ENCODE measurements at places on chromosomes 6 and 20. TPM values are rescaled to one million over a fixed set of nuclear protein-coding genes. Genes with fewer than 3 reads are reported as not detected.
A peak's percentile ranks its signal among the peaks of the same experiment; 100 is the strongest.

Gene GMPR
- 2.4 TPM for total RNA-seq

Gene TMEM200A
- total RNA-seq, result 10.4 TPM

Gene FOXA2
- 3.1 TPM for total RNA-seq

Gene ADIG
- total RNA-seq, result not detected

Gene STX11
- total RNA-seq, result 0.30 TPM

Gene NKAPL
- 0.41 TPM for total RNA-seq

Gene KCNK5
- total RNA-seq, result 41.8 TPM

Gene TGM3
- 0.07 TPM for total RNA-seq

Gene OPRL1
- total RNA-seq, result 2.2 TPM

Gene SSTR4
- not detected for total RNA-seq

GRCh38 chr6:11428895-11429294, 108.7 kb upstream of the TMEM170B start:
- peak overlapping the region; percentile 57 for H3K27ac ChIP-seq
- H3K27me3 ChIP-seq, result no peaks in the 10 kb centered on the region
- H3K4me1 ChIP-seq, result peaks cover 43% of the 10 kb centered on the region
- no peaks in the 10 kb centered on the region for H3K36me3 ChIP-seq
- no peak for DNase-seq

DNA sequence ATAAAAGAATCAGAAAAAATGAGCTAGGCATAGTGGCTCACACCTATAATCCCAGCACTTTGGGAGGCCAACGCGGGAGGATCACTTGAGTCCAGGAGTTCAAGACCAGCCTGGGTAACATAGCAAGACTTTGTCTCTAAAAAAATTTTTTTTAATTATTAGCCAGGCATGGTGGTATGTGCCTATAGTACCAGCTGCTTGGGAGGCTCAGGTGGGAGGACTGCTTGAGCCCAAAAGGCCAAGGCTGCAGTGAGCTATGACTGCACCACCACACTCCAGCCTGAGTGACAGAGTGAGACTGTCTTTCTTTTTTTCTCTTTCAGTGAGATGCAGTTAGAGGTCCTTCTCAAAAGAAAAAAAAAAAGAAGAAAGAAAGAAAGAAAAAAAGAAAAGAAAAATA, 8.5 kb upstream of the SNRPC start:
- H3K27me3 ChIP-seq, result no peaks in the 10 kb centered on the region
- no peaks in the 10 kb centered on the region for H3K36me3 ChIP-seq
- no peak for DNase-seq
- no peak overlapping the region for H3K27ac ChIP-seq

- no peak for DNase-seq
- H3K27me3 ChIP-seq, result no peaks in the 10 kb centered on the region
- peaks cover 17% of the 10 kb centered on the region for H3K4me1 ChIP-seq
- no peak overlapping the region for H3K27ac ChIP-seq
- no peak overlapping the region for H3K4me3 ChIP-seq
Measured at GRCh38 chr6:155103816-155104366, 108.8 kb downstream of the TIAM2 start.

GRCh38 chr20:5880326-5880725, 70.0 kb downstream of the TRMT6 start:
- no peaks in the 10 kb centered on the region for H3K27me3 ChIP-seq
- H3K4me1 ChIP-seq, result peaks cover 15% of the 10 kb centered on the region
- no peaks in the 10 kb centered on the region for H3K36me3 ChIP-seq
- no peak overlapping the region for H3K27ac ChIP-seq
- DNase-seq, result no peak

DNA sequence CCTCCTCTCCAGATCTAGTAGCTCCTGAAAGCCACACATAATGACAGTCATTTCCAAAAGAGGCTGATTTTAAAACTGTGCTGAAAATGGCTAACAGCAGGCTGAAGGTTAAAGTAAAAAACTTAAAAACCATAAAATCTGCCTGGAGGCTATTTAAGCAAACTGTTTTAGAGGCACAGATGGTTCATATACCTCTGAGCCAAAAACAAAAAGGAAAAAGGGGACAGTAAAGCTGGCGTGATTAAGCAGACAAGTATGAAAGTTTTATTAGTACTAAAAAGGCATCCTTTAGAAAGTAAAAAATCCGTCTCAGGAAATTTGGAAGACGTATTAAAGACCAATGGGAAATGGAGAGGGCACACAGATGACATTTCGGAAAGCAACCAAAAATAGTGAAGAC, 55.8 kb downstream of the SOBP start:
- no peaks in the 10 kb centered on the region for H3K27me3 ChIP-seq
- peaks cover 20% of the 10 kb centered on the region for H3K4me1 ChIP-seq
- no peak for DNase-seq
- H3K27ac ChIP-seq, result no peak overlapping the region
- H3K36me3 ChIP-seq, result no peaks in the 10 kb centered on the region
- H3K4me3 ChIP-seq, result no peak overlapping the region

GRCh38 chr20:17896771-17897369, 71.7 kb downstream of the SNX5 start:
- no peak for DNase-seq
- H3K36me3 ChIP-seq, result no peaks in the 10 kb centered on the region
- H3K4me1 ChIP-seq, result peaks cover 28% of the 10 kb centered on the region
- no peak overlapping the region for H3K4me3 ChIP-seq
- H3K27me3 ChIP-seq, result no peaks in the 10 kb centered on the region
- H3K27ac ChIP-seq, result no peak overlapping the region

GRCh38 chr6:99066044-99066443, 118.3 kb upstream of the FBXL4 start:
- no peaks in the 10 kb centered on the region for H3K36me3 ChIP-seq
- no peak overlapping the region for H3K4me3 ChIP-seq
- H3K4me1 ChIP-seq, result no peaks in the 10 kb centered on the region
- no peak for DNase-seq
- no peak overlapping the region for H3K27ac ChIP-seq

GRCh38 chr6:158706369-158706982, 56.6 kb downstream of the SYTL3 start:
- no peak overlapping the region for H3K4me3 ChIP-seq
- peak; percentile 54 for DNase-seq
- no peaks in the 10 kb centered on the region for H3K36me3 ChIP-seq
- peaks cover 14% of the 10 kb centered on the region for H3K4me1 ChIP-seq

DNA sequence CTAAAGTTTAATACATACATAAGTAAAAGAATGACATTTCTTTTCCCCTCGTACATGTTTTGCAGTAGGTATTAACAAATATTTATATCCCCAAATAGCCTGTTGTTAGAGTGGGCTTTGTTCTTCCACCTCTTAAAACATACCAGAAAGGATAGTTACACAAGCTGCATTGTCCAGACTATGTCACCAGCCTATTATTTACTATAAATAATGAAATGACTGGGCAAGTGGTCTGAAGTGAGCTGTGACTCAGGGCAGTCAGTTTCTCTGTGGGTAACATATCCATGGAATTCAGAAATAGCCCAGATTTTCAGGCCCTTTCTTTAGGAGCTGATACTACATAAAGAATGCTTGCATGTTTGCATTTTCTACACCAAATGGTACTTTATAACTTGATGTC, 60.1 kb downstream of the FUT9 start:
- no peak overlapping the region for H3K4me3 ChIP-seq
- H3K27me3 ChIP-seq, result no peaks in the 10 kb centered on the region
- H3K27ac ChIP-seq, result no peak overlapping the region

DNA sequence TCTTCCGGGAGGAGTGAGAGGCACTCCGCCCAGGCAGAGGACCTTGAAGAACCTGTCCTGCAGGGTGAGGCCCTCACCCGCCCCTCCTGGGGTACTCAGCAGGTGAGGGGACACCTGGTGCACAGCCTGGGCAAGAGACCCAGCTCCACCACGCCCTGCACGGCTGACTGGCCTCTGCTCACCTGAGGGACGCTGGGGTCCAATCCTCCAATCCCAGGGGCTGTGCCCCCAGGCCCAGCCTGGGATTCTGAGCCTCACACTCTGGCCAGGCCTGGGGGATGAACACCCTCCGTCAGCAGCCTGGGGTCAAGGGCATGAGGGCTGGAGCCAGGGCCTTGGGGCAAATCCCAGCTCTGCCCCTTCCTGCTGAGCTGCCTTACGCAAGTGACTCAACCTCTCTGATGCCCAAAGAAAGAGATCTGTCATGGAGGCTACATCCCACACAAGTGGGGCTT, 149.9 kb upstream of the PTPN1 start:
- no peak for DNase-seq
- H3K36me3 ChIP-seq, result no peaks in the 10 kb centered on the region
- H3K27ac ChIP-seq, result no peak overlapping the region
- no peaks in the 10 kb centered on the region for H3K27me3 ChIP-seq
- peaks cover 7% of the 10 kb centered on the region for H3K4me1 ChIP-seq
- H3K4me3 ChIP-seq, result no peak overlapping the region

GRCh38 chr20:56872620-56873458, 243.7 kb downstream of the TFAP2C start:
- no peak overlapping the region for H3K27ac ChIP-seq
- H3K36me3 ChIP-seq, result no peaks in the 10 kb centered on the region
- DNase-seq, result no peak
- peaks cover 23% of the 10 kb centered on the region for H3K4me1 ChIP-seq
- peaks cover 6% of the 10 kb centered on the region for H3K27me3 ChIP-seq
- no peak overlapping the region for H3K4me3 ChIP-seq

- H3K27ac ChIP-seq, result no peak overlapping the region
- no peak overlapping the region for H3K4me3 ChIP-seq
- DNase-seq, result no peak
- H3K4me1 ChIP-seq, result peaks cover 20% of the 10 kb centered on the region
- H3K36me3 ChIP-seq, result peaks cover 31% of the 10 kb centered on the region
- H3K27me3 ChIP-seq, result peaks cover 2% of the 10 kb centered on the region
Measured at GRCh38 chr6:169997930-169998218, 246.5 kb downstream of the ERMARD start.

DNA sequence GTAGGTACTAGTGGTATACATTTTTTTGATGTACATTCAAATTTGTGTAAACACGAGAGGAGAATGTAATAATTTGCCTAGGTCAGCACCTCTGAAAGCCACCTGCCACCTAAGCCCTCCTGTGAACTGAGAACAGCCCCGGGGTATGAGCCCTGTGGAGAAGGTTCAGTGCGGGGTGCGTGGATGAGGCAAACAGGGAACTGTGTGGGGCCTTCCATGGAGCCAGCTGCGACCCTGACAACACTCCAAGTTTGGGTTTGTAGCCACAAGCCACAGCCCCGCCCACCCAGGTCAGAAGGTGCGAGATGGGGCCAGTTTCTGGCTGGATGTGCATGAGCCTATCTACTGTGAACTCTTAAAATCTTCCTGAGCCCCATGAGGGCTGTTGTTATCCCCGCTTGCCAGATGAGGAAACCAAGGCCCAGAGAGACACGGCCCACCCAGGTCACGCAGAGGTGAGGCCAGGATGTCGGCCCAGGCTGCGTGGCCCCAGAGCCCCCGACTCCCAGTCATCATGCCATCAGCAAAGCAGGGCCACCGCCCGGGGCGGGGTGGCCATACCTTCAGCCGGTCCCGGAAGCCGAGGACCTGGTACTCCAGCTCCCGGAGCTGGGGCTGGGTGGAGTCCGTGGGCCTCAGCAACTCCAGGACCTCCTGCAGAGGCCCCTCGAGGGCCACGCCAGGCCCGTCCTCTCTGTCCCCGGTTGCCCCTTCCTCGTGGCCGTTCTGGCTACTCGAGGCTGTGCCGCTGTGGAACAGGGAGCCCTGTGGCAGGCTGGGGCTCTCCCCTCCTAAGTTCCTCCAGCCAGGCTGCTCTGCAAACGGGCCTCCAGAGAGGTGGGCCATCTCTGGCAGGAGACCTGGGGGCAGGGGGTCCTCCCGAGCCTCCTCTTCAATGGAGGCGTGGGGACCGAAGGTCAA, 89.6 kb downstream of the RIPOR3 start:
- H3K4me3 ChIP-seq, result no peak overlapping the region
- no peak for DNase-seq
- H3K27ac ChIP-seq, result no peak overlapping the region
- H3K4me1 ChIP-seq, result no peaks in the 10 kb centered on the region

- peaks cover 38% of the 10 kb centered on the region for H3K36me3 ChIP-seq
- no peaks in the 10 kb centered on the region for H3K4me1 ChIP-seq
- no peaks in the 10 kb centered on the region for H3K27me3 ChIP-seq
- H3K27ac ChIP-seq, result no peak overlapping the region
Measured at GRCh38 chr20:36613974-36614373, 8.4 kb downstream of the RAB5IF start.

DNA sequence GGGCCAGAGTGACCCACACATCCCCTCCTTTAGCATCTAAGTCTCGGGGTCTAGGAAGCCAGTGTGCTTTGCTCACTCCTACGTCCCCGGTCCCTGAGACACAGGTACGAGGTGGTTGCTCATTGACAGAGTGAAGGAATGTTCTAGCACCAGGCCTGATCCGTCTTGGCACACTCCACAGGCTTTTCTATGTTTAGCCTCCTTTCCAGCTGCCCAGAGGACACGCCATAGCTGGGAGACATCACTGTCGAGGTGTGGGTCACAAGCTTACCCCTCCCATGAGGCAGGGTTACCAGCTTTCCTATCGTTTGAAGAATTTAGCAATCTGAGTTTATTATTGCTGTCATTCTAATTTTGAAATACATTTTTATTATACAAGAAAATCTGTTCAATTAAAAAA, 30.4 kb upstream of the IER3 start:
- H3K27ac ChIP-seq, result no peak overlapping the region
- peaks cover 2% of the 10 kb centered on the region for H3K36me3 ChIP-seq
- no peak for DNase-seq
- H3K4me1 ChIP-seq, result peaks cover 25% of the 10 kb centered on the region
- H3K4me3 ChIP-seq, result no peak overlapping the region

DNA sequence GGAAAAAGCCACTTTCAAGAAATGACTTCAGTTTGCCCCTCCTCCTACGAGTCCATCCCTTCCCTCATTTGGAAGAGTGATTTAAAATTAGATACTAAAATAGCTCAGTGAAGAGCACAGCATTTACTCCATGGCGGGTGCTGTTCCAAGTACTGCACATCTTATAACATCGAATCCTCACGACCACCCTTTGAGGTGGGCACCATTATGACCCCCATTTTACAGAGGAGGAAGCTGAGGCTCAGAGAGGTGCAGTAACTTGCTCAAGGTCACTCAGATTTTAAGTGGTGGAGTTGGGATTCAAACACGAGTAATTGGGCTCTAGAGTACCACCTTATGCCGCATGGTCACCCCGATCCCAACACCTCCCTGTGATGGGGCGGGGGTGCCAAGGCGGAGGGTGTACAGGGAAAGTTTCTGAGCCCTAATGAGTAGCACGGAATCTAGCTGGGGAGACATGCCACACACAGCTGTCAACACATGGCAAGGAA, 25.5 kb downstream of the TTBK1 start:
- DNase-seq, result no peak
- peaks cover 34% of the 10 kb centered on the region for H3K4me1 ChIP-seq
- peaks cover 61% of the 10 kb centered on the region for H3K27me3 ChIP-seq
- peak overlapping the region; percentile 59 for H3K4me3 ChIP-seq

Data from WTC11 (cell line).